Mesenteric fat pad (tissue), 1 donor: ENCODE measurements at places on chromosomes 3 and 15. TPM values are rescaled to one million over a fixed set of nuclear protein-coding genes. Genes with fewer than 3 reads are reported as not detected.

Gene VGLL3
- 129 TPM for total RNA-seq

- no peak for DNase-seq
These were observed 138.2 kb upstream of the CNTN4 start for GRCh38 chr3:1960506-1960905.

GRCh38 chr3:37652851-37653250, 208.8 kb upstream of the CTDSPL start:
- no peak for DNase-seq

GRCh38 chr15:76006136-76006778, 6.0 kb downstream of the NRG4 start:
- no peak for DNase-seq

- no peak for DNase-seq
These were observed 499.0 kb downstream of the PYDC2 start for GRCh38 chr3:191959876-191960413.

- no peak for DNase-seq
These were observed 49.7 kb upstream of the MYZAP start for GRCh38 chr15:57541805-57542504.

GRCh38 chr15:45555934-45556608, 31.1 kb upstream of the BLOC1S6 start:
- no peak for DNase-seq
